Astrocyte (in vitro differentiated cells and primary cell): ENCODE measurements at places on chromosomes 2 and 18.

DNA sequence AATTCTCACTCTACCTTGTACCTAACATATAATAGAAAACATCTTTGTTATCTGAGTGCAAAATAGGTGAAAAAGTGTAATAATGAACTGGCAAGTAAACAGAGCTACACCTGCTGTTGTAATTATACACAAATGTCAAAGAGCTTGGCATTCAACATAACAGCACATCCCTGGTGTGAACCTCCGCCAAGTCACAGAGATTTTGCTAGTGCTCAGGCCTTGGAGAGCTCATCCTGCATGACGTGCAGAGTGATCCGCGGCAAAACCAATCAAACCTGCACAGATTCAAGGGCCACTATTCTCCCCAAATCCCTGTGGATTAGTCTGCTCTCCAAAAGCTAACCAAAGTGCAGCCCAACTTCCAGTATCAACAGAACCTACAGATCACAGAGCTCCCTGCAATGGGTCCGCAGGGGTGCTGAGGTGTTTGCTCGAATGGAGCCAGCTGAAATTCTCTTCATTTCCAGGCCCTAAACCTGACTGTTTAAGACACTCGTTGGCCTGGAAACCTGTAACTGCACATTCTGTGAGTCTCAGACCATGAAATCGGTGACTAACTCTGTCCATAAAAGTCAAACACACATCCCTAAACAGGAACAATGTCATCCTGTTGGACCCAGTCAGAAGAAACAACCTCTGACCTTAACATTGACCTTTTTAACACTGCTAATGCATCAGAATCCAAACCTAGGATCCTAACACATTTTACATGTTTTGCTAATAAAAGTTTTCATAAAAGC, 111.8 kb downstream of the EPB41L3 start:
- no peak for DNase-seq

DNA sequence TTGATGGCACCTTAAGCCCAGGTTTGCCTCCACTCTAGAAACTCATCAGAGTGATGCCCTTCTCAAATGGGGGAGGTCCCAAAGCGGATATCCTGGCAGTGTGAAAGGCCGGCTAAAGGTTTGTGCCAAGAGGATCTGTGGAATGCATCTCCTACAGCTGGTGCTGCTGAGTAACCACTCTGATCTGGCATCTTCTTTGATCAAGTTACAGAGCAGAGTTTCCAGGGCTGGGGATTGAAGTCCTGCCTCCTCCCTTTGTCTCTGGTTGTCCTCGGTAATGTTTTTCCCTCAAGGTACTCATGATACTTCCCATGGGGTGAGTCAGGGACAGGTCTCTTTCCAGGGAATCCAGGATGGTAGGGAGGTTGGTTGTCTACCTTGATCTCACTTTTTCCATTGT, 24.6 kb downstream of the PRKRA start:
- peak; percentile 36 for DNase-seq

- DNase-seq: no peak
Observed at GRCh38 chr2:12731701-12732280, 15.1 kb downstream of the TRIB2 start.

GRCh38 chr2:158822193-158822592, 27.1 kb downstream of the DAPL1 start:
- peak; percentile 41 for DNase-seq

DNA sequence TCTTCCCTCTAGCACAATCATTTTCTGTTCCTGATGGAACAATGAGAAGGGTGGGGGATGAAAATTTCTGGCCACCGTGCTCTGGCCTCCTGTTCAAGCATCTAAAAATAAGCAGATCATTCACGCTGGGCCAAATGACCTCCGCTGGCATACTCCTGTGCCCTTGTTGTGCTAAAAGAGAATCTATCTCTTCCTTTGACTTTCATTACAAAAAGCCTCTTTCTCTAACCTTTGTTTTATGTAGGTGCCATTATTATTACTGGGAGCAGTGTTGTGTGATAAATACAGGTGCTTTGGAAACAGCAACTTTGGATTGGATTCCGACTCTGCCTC, 44.6 kb upstream of the B3GNT2 start:
- no peak for DNase-seq

DNA sequence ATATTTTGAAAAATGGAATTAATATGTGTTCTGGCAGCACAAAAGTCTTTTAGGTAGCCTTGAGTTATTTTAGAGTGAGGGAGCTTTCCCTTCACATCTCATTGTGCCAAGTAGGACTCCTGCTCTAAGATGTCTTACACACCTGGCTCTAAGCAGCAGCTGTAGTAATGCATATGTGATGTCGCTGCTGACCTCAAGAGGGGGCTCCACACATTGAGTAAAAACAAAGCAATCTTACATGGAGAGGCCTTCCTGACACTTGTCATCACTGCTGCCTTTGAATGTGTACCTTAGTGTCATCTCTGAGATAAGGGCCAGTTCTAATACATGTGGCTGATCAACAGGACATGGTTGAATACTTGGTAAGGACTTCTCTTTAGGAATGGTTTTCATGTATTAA, 75.8 kb downstream of the ACTR3 start:
- DNase-seq: peak; percentile 23

DNA sequence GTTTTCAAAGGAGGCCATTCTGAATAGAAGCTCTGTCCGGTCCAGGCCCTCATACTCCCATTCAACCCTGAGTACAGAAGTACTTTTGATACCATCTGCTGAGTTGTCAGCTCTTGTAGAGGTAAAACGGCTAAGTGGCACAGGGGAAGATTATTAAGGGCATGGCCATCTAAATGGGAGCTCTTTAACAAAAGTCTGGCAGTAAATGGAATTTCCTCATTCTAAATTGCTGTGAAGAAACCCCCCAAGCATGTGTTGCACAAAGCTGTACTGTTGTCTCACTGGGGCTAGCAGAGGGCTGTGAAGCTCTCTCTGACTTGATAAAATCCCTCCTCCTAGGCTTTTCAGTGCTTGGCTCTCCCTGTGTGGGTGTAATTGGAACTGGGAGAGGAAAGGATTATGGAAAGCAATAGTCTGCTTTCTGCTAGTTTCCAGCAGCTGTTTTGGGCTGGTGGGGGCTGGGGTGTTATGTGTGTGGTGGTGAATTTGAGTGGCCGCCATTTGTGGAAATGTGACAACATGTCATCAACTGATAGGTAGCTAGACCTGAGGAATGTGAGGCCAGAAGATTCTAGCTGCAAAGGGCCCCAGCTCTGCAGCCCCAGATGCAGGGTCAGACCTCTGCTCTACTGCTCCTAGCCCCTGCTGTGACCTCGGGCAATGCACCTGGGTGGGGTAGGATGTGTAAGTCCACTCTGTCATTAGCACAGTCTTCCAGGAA, 65.1 kb downstream of the MAP4K4 start:
- no peak for DNase-seq

DNA sequence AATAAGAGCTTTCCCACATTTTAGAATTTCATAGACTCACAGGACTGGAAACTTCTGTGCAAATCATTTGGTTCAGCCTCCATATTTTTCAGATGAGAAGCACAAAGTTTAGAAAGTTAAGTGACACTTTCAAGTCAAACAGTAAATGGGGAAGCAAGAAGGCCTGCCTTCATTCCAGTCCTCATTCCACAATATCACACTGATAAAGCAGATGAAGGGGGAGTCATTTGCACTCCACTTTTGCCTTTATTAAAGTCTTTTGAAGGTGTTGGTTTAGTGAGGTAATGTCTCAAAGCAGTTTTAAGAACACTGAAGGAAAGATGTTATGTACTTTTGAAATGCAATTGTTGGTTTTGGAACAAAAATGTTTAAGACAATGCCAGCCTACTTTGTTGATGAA, 32.7 kb upstream of the STAT4 start:
- DNase-seq: no peak

DNA sequence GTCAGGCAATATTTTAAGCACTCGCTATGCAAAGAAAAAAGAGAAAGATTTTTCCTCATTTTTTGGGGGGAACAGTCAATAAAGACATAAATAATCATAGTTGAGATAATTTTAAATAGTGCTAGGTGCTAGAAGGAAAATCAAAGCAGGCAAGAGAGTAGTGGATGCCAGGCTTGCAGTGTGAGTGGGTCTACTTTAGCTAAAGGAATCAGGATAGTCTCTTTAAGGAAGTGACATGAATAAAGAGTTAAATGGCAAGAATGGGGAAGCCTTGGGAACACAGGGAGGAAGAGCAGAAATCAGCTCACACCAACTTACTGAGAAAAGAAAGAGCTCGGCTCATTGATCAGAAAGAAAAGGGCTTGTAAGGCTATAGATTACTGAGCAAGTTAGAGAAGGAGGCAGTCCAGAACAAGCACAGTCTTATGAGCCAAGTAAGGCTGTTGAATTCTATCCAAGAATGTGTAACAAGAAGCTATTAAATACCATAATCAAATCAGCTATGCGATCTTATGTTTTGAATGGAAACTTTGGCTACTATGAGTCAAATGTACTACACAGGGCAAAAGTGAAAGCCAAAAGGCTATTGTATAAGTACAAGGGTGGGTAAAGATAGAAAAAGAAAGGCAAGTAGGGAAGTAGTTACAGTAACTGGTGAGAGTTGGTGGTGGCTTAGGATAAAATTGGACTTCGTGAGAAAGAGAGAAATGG, 833.8 kb upstream of the PIK3C3 start:
- DNase-seq: peak; percentile 89

DNA sequence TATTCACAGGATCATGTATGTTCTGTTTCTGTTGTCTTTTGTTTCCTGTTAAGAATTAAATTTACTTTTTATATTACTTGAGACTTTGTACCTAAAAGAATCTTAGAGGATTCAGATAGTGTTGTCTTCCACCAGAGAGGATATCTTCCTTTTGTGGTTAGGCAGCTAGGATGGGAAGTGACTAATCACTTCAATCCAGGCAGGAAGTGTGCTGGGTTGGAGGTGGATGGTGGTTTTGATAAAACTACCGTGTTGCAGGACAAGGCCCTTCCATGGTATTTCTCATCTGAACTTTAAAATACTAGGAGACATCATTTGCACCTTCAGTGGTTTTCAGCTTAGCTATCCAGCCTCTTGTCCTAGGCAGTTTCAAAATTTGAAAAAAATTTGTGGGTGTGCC, 728.6 kb upstream of the CDH2 start:
- DNase-seq: peak; percentile 83

DNA sequence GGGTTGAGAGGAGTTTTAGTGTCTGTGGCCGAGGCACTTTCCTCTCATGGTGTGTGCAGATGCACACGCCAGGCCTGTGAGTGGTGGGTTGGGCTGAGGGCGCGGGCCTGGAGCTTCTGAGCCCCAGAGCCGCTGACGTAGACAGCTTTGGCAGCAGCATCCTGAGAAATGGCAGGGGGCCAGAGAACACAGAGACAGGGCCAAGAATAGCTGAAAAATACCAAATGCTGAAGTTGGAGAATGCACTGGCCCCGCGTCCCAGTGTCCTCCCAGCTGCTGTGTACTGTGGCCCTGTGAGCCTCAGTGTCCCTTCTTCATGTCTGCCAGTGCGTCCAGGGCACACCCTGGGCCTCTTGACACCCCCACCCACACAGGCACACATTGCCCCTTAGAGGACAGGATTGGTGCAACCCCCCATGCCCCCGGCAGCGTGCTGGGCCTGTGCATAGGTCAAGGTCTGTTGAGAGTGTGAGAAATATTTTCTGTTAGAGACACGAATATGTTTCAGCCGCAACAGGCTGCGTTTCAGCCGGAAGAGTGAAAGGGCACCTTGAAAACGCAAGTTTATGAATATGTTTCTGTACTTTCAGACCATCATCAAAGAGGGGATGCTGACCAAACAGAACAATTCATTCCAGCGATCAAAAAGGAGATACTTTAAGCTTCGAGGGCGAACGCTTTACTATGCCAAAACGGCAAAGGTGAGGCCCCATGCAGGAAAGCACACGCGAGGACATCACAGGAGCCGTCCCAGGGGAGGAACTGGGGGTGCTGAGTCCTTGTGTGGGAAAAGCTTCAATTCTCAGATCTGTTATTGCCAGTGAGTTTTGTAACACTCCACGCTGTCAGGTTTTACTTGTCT, 33.6 kb downstream of the DGKD start:
- DNase-seq: peak; percentile 91

DNA sequence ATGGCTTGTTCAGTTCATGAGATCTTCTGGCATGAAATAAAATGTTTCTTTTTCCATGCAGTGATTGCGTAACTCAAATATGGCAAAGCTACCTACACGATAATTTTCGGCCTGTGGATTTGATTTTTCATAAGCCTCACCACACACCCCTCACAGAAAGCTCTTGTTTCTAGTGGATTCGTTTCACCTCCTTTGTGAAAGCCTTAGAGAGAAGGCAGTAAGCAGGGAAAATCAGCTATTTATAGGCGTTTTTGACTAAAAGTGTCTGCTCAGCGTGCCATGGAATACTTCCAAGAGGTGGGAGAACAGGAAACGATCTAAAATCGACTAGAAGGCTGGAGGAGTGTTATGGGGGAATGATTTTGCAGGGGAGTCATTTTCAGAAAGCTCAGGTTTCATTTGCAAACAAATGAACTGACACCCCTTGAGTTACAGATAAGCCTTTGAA, 417.9 kb downstream of the TGIF1 start:
- DNase-seq: no peak

GRCh38 chr2:140596447-140596846, 1534.4 kb downstream of the LRP1B start:
- no peak for DNase-seq

DNA sequence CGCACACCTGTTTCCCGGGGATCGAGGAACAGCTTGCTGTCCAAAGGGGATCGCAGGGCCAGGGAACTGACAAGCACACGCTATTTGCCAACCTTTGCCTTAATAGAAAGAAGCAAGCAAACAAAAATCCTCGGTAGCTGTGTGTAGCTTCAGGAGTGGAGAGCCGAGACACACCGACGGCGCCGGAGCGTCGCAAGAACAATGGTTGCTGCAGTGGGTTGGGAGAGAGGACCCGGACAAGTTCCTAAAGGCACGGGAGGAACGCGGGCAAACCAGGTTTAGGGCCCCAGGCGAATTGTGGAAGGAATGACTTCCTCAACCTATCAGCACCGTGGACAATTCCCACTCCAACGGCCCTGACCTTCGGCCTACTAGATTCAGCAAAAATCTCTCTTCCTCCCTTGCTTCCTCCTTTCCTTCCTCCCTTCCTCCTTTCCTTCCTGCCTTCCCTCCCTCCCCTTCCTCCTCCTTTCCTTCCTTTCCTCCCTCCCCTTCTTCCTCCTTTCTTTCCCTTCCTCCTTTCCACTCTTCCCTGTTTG, 4.9 kb upstream of the NEUROD1 start:
- no peak for DNase-seq

GRCh38 chr2:212832211-212833195, 293.9 kb upstream of the ERBB4 start:
- no peak for DNase-seq

GRCh38 chr2:240794178-240794721, 25.8 kb downstream of the KIF1A start:
- no peak for DNase-seq

GRCh38 chr2:2039826-2040225, 291.2 kb downstream of the MYT1L start:
- no peak for DNase-seq
